ENCODE measurements at places on chromosomes 12 and 14. TPM values are rescaled to one million over a fixed set of nuclear protein-coding genes. Genes with fewer than 3 reads are reported as not detected.

GRCh38 chr12:121120323-121120722 is 12.4 kb upstream of the P2RX7 start:
- DNase-seq, result no peak

DNA sequence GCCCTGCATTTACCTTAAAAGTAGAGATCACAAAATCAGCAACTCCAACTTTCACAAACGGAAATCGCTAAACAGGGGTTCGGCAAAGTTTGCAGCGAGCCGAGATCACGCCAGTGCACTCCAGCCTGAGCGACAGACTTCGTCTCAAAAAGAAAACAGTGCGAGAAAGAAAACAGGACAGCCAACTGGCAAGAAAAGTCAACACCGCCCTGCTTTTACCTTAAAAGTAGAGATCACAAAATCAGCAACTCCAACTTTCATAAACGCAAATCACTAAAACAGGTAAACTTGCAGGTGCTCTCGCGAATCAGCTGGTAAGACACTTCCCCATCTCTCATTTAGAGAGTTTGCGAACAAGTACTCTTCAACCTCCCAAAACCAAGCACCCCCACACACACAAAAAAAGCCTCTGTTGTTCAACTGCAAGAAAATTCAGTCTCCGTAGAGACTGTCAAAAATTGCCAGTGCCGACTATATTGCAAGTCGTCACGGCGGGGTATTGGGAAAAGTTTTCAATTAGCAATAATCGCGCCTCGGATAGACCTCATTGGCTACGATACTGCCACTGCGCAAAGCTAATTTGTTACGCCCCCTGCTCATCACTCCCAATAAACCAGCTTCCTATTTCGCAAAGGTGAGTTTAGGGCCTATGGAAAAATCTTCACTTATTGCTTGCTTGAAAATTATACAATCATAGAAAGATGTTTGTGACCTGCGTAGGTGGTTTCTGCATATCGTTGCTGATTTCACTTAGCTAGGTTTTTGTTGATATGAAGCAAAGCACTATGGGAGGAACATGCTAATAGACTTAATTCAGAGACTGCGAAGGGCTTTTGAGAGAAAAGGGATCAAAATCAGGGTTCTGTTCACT is at the start of gene RNU4-1:
Gene RNU4-1 (minus strand): TSS at position 577 of the 871 bp plus-strand sequence.
- DNase-seq, result peak; percentile 82

DNA sequence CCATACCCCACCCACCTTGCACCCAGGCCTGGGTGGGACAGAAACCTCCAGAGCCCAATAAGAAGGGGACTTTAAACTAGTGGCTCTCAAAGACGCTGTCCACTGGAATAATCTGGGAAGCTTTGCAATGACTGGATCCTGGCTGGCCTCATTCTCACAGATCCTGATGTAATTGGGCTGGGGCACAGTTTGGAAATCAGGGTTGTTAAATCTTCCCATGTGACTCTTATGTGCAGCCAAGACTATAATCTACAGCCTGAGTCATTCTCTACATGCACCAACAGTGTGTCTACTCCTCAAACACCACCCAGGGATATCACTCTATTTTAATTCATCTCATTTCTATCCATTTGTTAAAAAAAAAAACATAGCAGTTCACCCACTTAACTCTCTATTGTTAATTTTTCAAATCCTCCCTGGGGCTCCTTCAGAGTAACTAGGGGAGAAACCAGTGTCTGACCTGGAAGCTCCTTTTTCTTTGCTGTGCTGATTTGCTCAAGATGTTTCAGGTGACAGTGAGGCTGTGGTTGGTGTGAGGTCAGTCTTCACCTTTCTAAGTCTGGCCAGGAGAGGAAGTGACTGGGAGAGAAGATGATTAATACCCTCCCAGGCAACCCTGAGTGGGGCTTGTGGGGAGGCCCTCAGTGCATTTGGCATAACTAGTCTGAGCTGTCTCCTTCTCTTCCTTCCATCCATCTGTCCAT is 211.6 kb upstream of the SFSWAP start:
- DNase-seq, result no peak

DNA sequence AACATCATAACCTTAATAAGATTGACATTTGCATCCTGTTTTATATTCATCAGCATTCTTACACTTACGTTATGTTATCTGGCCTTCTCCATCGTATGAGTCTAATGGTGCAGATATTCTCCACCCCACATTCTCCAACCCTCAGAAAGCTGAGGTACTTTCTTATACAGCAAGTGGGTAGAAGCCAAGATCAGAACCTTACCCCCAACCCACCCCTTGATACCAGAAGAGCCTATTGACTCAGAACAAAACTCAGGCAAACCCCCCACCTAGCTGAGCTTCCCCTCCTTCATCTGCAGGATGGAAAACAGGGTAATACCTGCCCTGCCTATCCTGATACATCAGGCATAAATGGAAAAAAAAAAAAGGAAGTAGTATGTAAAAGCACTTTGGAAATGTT is 77.6 kb downstream of the DPF3 start:
- DNase-seq, result no peak

GRCh38 chr12:121330692-121331091 is 21.5 kb downstream of the ANAPC5 start:
- DNase-seq, result no peak

DNA sequence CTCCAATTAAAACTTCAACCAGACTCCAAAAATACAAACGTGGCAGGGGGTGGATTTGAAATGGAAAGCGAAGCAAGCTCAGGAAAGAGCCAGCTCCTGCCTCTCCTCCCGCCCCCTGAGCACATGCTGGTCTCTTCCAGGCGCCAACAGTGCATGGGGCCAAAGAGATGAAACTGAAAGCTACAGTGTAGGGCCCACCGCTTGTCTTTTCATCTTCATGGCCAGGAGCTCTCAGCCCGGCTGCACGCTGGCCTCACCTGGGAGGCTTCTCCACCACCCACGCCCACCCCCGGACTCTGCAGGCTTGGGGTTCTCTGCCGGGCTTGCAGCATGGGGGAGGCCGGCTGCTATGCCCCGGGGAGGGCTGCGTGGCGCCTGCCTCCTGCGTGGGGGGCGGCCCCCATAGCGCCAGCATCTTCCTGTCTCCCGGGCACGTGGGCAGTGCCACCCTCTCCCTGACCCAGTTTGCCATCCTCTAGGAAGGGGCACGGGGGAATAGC is 2.0 kb downstream of the RIMBP2 start:
- DNase-seq, result no peak

GRCh38 chr14:21092273-21093011 is 6.0 kb downstream of the ZNF219 start:
- peak; percentile 64 for DNase-seq

DNA sequence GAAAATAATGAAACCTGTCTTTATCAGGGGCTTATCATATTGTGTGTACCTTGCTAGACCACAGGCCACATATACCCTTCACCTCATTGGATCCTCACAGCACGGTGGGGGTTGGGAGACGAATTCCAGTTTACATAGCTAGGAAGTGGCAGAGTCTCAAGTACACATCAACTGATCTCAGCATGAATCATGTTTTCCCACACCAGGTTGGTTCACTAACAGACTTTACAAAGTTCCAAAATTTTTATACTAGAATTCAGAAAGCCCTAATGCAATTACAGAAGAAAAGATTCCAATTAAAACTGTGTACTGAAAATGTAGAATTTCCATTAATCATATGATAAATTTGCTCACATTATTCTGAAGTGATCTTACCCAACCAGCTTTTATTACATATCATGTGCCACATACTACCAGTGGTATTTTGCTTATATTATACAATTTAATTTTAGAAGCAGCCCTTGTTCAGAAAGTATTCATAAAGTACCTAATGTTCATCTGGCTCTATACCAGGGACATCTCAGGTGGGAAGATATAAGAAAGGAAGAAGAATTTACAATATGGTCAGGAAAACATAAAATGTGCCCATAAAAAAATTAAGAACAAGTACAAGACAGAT is 196.2 kb downstream of the ITPR2 start:
- DNase-seq, result no peak

DNA sequence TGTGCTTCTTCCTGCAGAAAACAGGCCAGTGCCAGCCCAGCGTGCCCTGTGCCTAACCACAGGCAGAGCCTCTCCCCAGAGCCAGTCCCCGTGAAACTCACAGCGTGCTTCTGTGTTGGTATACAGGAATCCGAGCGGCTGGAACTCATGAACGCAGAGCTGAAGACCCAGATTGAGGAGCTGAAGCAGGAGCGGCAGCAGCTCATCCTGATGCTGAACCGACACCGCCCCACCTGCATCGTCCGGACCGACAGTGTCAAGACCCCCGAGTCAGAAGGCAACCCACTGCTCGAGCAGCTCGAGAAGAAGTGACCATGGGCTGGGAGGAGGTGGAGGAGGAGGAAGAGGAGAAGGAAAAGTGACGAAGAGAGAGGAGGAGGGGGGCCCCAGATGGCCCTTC is 41.3 kb downstream of the JDP2 start:
- DNase-seq, result no peak

Gene CACNA2D4
- polyA plus RNA-seq, result 1.9 TPM

DNA sequence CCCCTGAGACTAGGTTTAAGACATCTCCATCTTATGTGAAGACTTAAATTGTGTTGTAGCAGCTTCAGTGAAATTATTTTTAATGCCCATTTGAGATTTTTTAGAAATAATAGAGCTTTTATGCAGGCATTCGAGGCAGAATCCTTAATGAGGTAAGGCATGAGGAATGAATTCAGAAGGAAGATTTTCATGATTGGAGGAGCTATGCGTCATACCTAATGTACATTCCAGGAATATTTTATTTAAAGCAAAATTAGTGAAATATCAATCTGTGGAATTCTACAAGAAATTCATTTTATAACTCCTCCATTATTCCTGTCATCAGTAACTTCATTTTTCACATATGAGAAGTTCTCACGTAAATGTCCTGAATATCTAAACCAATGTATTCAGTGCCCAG is 36.0 kb upstream of the GARIN6 start:
- DNase-seq, result no peak

DNA sequence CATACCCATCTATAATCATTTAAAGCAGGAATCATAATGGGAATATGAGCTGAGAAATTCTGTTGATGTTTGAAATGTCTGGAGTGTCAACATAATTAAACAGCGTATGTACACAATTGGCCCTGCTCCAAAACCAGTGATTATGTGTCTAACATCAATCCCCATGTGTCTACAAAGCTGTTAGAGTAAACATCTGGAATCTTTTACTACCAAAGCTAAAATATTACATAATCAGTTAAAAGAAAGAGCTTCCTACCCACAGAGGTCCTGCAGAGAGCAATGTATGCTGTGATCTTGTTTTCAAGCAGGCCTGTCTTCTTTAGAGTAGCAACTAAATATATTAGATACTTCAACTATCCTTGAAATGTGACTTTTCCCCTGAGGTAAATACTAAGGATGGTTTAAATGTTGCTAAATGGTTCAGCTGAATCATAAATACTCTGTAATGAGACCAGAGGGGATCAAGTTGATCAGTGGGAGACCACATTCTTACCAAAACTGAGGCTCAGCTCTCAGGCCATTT is 74.3 kb downstream of the RASSF8 start:
- DNase-seq, result no peak

DNA sequence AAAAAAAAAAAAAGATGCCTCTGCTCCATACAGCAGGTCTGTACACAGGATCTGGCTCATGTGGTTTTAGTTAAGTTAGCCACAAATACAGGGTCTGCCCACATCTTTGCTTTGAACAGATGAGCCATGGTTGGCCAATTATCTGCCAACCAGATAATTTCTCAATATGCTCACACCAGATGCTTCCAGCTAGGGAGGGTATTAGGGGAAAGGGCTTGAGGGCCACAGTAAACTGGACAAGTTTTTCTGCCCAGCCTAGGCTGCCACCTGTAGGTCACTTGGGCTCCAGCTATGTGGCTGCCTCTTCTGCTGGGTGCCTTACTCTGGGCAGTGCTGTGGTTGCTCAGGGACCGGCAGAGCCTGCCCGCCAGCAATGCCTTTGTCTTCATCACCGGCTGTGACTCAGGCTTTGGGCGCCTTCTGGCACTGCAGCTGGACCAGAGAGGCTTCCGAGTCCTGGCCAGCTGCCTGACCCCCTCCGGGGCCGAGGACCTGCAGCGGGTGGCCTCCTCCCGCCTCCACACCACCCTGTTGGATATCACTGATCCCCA is 776 bp downstream of the RDH5 start:
- DNase-seq, result no peak

DNA sequence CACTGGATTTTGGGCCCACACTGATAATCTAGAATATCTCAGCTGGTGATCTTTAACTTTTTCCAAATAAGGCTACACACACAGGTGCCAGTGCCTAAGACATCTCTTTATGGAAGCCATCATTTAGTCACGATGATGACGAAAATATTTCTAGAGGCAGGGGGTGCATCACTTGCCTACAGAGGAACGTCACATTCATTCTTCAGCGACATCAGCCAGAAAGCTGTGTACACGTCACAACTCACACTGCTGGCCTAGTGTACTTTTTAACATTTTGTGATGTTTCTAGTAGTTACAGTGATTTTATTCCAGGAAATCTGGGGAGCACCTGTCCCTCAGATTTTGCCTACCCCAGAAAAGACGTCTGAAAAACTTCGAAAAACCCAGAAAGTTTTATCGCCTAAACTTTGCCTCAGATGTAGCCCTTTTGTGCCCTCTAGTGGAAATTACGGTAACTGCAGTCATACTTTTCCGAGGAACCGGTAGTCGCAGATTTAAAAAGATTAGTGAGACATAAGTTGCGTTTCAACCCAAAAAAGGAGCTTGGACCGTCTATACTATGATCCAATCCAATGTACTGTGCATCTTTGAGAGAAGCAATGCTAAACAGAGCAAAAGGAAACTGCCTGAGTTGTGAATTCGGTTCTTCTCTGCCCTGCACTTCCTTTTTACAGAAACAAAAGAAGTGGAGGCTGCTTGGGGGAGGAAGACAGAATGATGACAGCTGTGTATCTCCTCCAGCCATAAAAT is 64.3 kb upstream of the STON2 start:
- peak; percentile 83 for DNase-seq

DNA sequence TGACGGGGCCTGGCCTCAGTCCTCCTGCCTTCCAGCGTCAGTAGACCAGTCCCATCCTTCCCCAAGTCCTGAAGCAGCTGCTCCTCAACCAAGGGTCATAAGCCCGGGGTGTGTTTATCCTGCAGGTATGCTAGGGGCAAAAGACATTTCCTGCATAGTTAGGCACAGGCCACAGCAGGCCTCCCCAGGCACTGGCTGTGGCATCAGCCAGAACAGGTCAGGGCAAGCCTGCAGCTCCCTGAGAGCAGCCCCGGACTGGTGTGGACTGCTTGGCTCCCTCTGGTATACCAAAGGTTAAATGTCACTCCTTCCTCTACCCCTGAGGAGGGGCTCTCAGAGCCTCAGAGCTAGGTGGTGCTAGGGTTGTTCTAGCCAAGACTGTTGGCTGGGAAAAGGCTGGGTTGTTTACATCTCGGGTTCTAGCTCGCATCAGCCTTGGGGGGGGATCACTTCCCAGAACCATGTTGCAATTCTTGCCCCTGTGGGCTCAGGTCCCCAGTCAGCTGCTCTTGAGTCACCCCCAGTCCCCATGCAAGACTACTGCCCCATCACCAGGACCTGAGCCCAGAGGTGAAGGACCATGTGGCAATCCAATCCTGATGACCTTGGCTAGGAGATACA is 2.9 kb downstream of the MMP14 start:
- no peak for DNase-seq
